ENCODE measurements at places on chromosomes 12 and 14.

GRCh38 chr12:132282950-132283771 is 46.2 kb downstream of the GALNT9 start:
- no peak for DNase-seq

- no peak for DNase-seq
Observed at GRCh38 chr12:132669166-132669879, 17.8 kb downstream of the POLE start.

DNA sequence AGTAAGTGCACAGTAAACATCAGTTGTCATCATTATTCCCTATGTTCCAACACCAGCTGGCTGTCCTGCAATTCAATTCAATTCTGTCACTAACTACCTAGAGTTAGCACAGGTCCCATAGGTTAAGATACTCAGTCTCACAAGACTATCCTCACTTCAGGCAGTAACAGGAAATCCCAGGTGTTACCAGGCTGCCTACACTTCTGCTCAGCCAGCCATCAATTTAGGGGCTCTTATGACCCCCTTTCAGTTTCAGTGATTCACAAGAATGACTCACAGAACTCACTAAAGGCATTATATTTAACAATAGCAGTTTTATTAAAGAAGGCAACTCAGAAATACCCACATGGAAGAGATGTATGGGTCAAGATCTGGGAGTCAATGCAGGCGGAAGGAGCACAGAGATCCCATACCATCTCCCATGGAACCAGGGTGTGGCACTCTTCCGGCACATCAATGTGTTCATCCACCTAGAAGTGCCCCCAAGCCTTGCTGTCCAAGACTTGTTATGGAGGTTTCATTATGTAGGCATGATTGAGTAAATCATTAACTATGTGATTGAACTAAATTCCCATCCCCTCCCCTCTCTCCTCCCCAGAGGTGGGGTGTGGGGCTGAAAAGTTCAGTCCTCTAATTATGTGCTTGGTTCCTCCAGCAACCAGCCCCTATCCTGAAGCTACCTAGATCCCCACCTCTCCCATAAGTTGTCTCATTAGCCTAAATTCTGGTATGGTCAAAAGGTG is 120.8 kb upstream of the WSCD2 start:
- no peak for DNase-seq

DNA sequence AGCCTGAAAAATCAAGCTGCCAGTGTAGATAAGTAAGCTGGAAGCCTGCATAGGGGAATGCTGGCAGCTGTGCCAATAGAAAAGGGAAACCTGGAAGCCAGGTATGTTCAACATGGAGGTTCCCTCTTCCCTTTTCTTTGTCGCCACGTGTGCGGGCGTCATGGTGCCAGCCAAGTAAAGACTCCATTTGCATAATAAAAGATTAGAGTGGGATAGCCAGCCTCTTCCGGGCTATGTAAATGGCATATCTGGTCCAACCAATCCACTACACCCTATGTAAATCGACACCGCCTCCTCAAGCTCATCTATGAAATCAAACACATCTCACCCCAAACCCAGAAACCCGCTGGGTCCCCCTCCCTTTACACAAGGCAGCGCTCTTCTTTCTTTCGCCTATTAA is 5.6 kb upstream of the ADGRD1 start:
- no peak for DNase-seq

DNA sequence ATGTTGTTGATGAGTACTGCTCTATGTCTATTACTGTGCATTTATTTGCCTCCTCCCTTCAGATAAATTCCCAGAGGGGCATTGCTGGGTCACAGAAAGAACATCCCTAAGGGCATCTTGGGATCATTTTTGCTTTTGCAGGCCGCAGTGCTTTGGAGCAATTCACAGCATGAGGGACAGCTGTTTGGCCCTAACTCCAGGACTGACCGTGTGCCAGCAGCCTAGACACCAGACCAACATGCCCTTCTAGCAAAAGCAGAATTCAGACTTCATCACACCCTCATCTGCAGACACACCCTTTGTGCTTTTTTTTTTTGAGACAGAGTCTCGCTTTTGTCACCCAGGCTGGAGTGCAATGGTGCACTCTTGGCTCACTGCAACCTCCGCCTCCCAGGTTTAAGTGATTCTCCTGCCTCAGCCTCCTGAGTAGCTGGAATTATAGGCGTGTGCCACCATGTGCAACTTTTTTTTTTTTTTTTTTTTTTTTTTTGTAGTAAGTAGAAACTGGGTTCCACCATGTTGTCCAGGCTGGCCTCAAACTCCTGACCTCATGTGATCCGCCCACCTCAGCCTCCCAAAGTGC is 31.0 kb downstream of the RNF34 start:
- DNase-seq: no peak

DNA sequence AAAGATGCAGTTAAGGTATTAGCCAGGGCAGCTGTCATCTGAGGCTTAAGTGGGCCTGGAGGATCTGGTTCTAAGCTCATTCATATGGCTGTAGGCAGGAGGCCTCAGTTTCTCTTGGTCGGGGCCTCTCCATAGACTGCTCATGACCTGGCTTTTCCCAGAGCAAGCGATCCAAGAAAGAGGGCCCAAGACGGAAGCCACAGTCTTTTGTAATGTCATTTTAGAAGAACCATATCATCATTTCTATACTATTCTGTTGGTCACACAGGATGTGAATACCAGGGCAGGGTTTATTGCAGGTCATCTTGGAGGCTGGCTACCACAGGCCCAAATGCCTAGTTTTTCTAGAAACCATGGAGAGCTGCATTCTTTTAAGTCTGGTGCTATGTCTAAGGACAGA is 47.7 kb downstream of the GNG2 start:
- no peak for DNase-seq

GRCh38 chr12:110453569-110454296 is 3.6 kb upstream of the ARPC3 start:
- no peak for DNase-seq

GRCh38 chr12:30840715-30841114 is 85.8 kb upstream of the TSPAN11 start:
- no peak for DNase-seq

DNA sequence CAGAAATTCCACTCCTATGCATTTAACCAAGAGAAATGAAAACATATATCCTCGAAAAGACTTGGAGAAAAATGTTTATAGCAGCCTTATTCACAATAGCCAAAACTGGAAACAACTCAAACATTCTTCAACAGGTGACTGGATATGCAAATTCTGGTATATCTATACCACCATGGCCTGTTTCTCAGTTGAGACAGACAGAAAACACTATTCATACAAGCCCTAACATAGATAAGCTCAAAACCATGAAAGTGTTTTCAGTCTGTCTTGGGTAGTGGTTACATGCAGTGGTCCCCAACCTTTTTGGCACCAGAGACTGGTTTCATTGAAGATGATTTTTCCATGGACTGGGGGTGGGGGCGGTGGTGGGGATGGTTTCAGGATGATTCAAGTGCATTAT is 83.8 kb downstream of the SRGAP1 start:
- no peak for DNase-seq

DNA sequence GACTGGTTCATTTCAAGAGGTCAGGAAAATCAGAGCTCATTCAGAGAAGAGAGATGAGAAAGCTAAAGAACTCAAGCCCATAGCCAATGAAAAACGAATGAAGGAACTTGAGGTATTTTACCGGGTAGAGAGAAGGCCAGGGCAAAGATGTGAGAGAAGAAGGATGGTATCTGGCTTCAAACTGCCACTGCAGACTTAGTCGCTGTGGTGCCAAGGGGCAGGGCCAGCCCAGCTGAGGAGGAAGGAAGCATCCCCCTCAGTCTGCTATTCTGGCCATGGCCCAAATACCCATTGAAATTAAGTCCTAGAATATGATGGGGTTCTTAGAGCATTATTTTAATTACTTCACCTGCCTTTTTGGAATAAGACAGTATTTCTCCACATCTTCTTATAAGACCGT is 69.2 kb downstream of the ANO2 start:
- DNase-seq: no peak

GRCh38 chr14:64394423-64394822 is 6.3 kb downstream of the MTHFD1 start:
- no peak for DNase-seq

GRCh38 chr14:22520796-22521195 is 68.2 kb downstream of the DAD1 start:
- no peak for DNase-seq

GRCh38 chr14:76194327-76194726 is 42.6 kb downstream of the GPATCH2L start:
- DNase-seq: no peak

- no peak for DNase-seq
Observed at GRCh38 chr12:16021676-16022075, 110.5 kb downstream of the DERA start.

DNA sequence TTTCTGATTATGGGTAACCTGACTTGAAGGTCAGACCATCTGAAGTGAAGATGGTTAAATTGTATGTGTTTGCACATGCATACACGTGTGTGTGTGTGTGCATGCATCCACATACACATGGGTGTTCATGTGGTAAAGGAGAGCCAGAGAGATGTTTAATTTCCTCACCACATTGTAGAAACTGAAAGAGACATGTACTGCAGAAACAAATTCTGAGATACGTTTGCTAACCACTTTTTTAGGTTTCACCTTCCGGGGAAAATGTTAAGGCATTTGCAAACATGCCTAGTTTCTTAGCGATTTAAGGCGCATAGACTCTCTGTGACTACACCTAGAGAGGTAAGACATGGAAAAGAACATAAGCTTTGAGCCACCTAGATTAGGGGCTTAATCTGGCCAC is 362.9 kb downstream of the RAD51B start:
- DNase-seq: no peak

GRCh38 chr14:55313480-55313879 is 42.3 kb downstream of the FBXO34 start:
- no peak for DNase-seq

DNA sequence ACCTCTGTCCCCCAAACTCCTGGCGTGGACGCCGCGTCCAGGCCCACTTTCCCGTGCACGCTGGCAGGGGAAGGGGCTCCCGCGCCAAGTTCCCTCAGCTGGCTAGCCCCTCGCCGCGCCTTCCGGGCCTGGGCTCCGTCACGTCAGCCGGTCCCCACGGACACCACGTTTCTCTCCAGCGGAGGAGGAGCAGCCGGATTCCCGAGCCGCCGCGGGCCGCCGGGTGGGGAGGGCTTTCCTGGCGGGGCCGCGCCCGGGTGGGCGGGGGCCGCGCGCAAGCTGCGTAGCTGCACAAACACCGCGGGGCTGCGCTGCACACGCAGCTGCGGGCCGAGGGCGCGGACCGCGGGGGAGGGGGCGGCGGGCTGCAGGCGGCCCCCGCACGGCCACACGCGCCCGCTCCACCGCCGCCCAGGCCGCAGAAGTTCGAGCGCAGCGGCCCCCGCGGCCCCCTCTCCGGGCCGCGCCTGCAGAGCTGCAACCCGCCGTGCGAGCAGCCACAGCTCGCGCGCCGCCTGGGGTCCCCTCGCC is 45.1 kb upstream of the PNMA1 start:
- DNase-seq: peak; percentile 39

GRCh38 chr14:62709773-62710172 is 335.5 kb downstream of the KCNH5 start:
- no peak for DNase-seq

- no peak for DNase-seq
Observed at GRCh38 chr12:51863933-51864832, 15.7 kb upstream of the FIGNL2 start.

- DNase-seq: no peak
Observed at GRCh38 chr12:2666411-2666810, 128.4 kb upstream of the FKBP4 start.

DNA sequence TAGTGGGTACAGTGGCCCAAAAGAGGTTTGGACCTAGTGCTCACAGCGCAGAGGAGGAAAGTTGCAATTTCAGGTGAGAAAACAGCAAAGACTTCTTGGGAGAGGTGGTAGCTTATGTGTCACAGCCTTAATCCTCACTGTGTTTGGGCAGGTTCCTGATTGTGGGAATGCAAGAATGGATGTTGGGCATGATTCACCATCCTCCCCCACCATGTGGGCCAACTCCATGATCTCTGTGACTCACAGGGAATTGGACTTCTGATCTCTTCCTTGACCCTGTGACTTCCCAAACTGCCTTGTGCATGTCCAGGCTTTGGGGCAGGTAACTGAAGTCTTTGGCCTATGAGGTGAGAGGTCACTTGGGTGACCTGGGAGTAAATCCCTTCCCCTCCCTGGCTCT is 1.8 kb upstream of the CHST11 start:
- DNase-seq: no peak

GRCh38 chr12:65274602-65275272 is 3.7 kb upstream of the MSRB3 start:
- DNase-seq: no peak

- DNase-seq: no peak
Observed at GRCh38 chr12:58720421-58720820, 199.9 kb downstream of the LRIG3 start.

DNA sequence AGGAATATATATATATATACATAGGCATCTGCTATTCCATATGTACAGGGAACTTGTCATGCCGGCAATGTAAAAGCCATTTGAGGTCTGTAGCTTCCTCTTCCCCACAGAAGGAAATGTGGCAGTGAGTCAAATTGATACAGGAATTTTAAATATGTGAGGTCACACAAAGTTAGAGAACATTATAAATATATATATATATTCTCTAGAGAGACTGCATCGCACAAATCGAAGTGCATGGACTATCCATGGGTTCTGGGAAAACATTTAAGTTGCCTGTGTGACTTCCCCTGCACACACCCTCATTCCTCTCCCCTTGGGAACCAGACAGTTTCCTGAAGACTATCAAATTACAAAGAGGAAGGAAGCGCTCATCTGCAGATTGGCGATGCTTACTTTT is 100.9 kb upstream of the CCDC91 start:
- no peak for DNase-seq

DNA sequence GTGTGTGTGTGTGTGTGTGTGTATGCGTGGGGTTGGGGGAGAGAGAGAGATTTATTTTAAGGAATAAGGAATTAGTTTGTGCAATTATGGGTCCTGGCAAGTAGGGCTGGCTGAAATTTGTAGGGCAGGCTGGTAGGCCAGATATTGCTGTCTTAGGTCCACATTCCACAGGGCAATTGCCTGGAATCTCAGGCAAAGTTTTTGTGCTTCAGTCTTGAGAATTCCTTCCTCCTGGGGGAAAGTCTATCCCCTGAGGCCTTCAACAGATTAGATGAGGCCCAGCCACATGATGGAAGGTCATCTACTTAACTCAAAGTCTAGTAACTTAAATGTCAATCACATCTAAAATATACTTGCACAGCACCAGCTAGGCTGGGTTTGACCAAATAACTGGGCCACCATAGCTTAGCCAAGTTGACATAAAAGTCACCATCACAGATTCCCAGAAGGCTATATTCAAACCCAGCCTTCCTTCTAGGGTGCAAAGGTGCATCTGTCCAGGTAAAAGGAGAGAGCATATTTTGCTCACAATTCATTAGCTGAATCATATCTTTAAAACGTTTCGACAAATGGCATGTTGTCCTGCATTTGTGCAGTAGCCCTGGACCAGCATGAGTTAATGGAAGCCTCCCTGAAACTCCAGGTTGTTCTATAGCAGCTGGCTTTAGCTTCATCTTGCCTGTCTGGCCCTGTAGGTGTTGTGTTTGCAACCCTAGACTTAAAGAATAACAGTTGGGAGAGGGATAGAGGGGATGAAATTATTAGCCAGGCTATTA is 63.1 kb downstream of the C14orf132 start:
- no peak for DNase-seq
